ENCODE measurements at places on chromosomes 2 and 18. TPM values are rescaled to one million over a fixed set of nuclear protein-coding genes. Genes with fewer than 3 reads are reported as not detected.

- no peak for DNase-seq
These were observed 97.4 kb upstream of the DNAJC10 start for GRCh38 chr2:182618672-182619079.

DNA sequence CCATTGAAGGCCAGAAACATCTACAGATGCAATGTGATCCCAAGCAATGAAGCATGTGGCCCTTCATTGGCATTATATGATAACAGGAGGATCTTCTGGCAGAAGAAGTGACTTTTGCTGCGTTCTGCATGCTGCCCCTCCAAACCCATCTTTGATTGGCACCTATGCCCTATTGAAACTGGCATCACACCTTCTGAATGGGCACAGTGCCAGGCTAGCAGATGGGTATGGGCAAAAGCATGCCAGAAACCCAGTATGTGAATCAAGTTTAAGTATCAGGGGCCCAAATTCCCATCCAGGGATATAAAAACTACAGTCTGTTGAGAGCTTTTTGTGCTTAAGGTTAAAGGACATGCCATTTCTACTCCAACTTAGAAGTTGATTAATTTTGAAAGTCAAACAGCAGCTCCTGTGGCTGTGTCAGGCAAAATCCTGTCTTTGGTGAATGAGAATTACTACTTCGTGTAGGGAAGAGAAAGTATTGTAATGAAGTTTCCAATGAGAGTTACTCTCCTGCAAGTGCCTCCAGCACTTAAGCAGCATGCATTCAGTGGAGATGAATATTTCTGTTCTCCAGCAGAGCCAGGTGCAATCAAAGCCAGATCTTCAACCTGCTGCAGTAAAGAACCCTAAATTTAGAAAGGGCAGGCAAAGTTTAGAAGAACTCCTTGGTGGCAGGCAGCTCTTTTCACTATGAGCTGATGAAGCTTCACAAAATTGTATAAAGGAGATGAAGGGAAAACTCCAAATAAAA lies 8.6 kb downstream of the VRK2 start:
- DNase-seq, result no peak

GRCh38 chr2:207845202-207845864 lies 75.6 kb upstream of the FZD5 start:
- DNase-seq, result no peak

DNA sequence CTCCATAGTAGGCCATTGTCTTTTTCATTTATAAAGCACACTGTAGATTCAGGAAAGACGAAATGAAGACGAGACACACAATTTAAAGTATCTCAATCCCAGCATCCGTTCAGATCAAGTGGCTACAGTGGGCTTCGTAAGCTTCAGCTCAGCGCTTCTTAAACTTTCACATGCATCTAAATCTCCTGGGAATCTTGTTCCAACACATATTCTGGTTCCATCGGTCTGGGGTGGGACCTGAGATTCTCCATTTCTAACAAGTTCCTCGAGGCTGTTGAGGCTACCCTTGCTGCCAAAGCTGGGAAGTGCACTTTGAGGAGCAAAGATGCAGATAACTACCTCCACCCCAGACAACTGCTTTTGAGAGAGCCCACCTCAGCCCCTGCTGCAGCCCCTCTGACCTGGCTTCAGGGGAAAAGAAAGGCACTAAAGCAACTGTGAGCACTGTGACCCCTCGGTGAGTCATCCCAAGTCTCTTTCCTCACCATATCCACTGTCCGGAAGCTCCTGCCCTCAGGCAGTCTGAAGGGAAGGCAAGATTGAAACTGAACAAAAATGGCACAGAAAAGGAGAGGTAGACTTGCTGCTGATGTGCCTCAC lies 201.1 kb upstream of the FBXO11 start:
- DNase-seq, result no peak

DNA sequence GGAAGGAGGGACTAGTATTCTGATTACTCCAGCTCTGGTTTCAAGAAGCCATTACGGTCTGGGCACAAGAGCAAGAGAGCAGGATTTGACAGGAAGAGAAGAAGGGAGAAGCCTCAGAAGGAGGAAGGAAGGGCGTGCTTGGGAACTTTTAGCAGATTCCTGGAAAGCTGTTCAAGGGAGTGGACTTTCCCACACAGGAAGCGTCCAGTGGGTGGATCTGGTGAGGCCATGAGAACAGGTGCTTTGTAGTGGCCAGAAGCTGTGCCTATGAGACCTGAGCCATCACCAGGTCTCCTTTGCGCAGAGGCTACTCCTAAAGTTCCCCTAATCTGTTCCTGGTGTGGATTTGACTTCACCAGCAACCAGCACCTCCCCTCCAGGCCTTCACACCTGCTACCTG lies 62.3 kb downstream of the CD226 start:
- DNase-seq, result no peak

- no peak for DNase-seq
These were observed 230.8 kb upstream of the RAB6C start for GRCh38 chr2:129748653-129749052.

DNA sequence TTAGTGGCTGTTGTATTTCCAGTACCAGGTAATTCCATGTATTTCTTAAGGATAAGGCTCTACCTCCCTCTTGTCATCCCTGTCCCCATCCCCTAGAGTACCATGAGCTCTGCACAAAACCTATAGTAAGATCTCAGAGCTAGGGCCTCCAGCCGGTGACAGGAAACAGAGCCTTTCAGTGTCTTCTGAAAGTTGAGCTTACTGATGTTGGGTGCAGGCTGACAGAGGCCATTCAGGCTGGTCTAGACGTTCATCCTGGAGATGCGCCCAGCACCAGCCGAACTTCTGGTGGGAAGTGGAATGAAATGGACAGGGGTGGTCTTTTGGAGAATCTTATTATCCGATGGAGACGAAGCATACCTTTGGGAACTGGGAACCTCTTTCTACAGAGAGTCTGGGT lies 16.7 kb upstream of the LYPD6B start:
- no peak for DNase-seq

- DNase-seq, result no peak
These were observed 2.8 kb upstream of the LRRFIP1 start for GRCh38 chr2:237624565-237624964.

DNA sequence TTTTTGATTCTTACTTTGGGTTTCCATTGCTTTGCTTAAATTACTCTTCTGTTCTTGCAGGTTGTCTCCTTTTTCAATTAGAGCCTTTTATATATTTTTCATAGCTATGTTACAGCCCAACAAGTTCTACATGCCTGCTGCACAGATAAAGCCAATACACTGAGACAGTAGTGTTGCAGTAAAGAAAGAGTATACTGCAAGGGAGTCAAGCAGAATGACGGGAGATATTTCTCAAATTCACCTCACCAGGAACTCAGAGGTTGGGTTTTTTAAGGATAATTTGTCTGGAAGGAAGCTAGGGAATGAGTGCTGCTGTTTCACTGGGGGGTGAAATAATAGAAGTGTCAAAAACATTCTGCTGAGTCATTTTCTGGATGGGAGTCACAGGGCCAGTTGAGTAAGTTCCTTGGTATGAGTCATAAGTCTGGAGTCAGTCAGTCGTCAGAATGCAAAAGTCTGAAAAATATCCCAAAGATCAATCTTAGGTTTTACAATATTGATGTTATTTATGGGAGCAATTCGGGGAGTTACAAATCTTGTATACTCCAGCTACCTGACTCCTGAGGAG lies 193.0 kb upstream of the RGPD4 start:
- DNase-seq, result no peak

RGPD3 gene
- polyA plus RNA-seq, result 0.63 TPM

SKA1 gene
- polyA plus RNA-seq, result 7.5 TPM

FSHR gene
- not detected for polyA plus RNA-seq

ALPI gene
- not detected for polyA plus RNA-seq

MRPS9 gene
- 59.6 TPM for polyA plus RNA-seq

ONECUT2 gene
- polyA plus RNA-seq, result 0.24 TPM

Measured in left renal pelvis (tissue), 4 donors.